Epithelial cell of alveolus of lung (primary cell): ENCODE measurements at places on chromosomes 3 and 15. TPM values are rescaled to one million over a fixed set of nuclear protein-coding genes. Genes with fewer than 3 reads are reported as not detected.

The ISLR gene
- total RNA-seq = 64.9 and 90.8 TPM in 2 replicates

The ANXA2 gene
- 778 and 2,807 TPM in 2 replicates for total RNA-seq

The FMN1 gene
- 1.3 and 6.2 TPM in 2 replicates for total RNA-seq

The VWA5B2 gene
- total RNA-seq = not detected in 2 replicates

The PRR20G gene
- not detected in 2 replicates for total RNA-seq

The CELF6 gene
- 0.72 TPM in 1 of 2 replicates, not detected in the other for total RNA-seq

The CHRFAM7A gene
- 0.56 TPM in 1 of 2 replicates, not detected in the other for total RNA-seq

The RBMS3 gene
- 20.3 and 21.4 TPM in 2 replicates for total RNA-seq

The SSUH2 gene
- total RNA-seq = not detected in 2 replicates

The ILDR1 gene
- total RNA-seq = not detected in 2 replicates

The CHAC1 gene
- total RNA-seq = 5.0 and 63.6 TPM in 2 replicates
